ENCODE measurements at places on chromosomes 1 and 21.
A peak's percentile ranks its signal among the peaks of the same experiment; 100 is the strongest.

DNA sequence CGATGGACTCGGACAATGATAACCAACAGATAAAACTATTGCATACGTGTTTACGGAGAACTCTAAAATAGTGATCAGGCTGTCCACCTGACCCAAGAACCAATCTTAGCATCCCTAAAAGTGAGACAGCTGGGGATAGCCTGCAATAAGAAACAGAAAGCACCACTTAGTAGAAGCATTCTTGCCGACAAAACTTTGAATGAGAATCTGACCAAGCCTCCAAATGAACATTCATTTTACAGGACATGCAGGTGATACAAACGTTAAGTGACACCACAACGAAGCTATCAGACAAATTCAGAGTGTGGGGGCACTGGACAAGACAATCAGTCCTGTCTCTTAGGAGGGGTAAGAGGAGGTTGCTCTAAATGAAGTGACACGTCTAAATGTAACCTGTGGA lies 1.2 kb downstream of the PSMG1 start:
- DNase-seq: no peak

DNA sequence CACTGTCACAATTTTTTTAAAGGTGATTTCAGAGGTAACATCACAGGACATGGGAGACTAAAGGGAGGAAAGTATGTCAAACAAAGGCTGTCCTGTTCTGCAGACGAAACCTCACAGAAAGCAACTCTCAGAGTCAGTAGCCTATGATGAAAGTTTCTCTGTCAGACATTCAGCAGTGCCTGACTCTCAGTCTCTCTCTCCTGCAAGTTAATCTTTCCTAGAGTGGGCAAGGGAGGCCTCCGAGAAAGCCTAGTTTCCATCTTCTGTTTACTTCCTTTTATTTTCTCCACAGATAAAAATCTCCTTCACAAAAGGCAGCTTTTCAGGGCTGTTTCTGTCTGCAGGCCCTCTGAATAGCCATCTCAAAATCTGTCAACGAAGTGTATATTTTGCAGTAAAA lies 24.9 kb upstream of the FMO2 start:
- no peak for DNase-seq

DNA sequence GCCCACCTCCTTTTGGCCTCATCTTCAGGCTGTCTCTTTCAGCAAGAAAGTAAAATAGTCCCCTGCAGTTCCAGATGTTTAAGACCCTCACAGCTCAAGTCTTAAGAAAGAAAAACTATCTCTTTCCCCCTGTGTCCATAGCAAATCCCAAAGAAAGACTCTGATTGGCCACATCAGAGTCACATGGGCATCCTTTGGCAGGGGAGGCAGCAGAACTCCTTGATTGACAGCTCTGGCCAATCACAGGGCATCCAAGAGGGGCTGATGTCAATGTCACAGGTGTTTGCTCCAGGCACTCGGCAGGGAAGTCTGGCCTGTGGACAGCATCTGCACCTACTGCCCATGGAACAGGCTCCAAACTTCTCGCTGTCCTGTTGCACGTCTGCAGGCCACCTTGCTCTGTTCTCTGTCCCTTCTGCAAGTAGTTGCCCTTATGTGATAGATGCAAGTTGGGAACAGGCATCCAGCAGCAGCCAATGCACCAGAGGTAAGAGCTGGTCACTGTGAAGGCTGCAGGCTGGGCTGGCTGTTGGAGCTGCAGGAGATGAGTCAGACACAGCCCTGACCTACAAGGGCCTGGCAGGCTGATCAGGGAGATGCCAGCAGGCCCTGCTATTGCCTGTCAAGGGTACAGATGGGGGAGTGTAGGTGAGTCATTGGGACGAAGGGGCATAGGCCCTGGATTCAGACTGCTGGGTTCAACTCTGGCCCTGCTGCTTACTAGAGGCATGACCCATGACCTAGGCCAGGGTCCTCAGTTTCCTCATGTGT lies 96.8 kb upstream of the TMEM51 start:
- DNase-seq: no peak

DNA sequence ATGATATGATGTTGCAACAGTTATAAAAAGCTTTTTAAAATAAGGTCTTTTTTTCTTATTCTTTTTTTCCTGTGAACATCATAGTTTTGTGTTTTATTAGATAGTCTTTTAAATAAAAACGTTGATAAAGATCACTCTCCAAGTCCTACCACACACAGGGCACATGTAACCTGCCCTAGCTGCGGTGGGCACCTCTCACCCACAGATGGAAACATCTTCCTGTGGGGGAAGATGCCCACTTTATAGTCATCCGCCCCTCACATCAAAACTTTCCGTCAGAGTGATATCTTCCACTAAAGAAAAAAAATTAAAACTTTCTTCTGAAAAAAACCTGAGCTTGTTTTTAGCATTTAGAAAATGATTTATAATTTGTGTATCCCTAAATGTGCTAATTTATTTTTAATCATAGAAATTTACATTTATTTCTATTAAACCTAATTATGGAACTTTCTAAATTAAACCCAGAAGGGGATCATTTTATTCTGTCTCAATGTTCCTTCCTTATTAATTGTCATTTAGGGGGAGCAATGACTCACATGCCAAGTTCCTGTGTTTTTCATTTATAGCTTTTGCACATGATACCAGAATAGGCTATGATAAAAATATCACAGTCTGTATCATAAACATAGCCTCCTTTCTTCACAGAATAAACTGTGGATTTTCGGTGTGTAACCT lies 24.7 kb downstream of the TNFRSF9 start:
- DNase-seq: no peak

DNA sequence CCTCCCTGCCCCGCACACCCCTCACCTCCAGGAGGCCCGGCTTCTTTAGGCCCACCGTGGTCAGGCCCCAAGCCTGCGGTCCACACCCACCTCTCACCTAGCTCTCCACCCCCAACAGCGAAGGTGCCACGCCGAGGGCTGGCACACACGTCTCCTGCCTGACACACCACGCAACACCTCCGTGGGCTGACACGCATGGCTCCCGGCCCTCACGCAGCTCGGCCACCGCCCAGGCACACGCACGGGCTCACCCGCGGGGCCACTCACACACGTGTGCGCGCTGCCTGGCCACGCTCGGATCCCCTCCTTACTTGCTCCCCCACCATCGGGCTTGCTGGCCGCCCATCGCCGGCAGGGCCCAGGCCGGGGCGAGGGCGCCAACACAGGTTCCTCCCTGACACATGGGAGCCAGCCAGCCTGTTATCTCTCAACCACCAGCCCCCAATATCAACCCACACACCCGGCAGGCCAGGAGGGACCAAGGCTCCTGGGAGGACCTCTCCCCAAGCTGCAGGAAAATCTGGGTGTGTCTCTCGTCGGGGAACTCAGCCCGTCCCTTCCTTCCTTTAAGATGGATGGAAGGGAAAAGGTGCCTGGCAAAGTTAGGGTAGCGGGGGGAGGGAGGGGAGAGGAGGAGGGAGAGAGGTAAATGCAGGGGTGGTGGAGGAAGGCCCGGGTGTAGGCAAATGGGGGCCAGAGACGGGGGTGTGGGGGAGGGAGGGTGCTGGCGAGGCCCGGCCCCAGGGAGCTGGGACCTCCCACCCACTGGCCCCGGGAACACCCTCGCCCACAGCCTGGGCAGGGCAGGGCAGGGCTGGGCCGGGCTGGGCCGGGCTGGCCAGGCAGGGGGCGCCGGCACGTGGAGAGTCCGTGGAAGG lies 546 bp downstream of the ELOVL1 start:
- no peak for DNase-seq

- DNase-seq: no peak
Measured at GRCh38 chr1:193234530-193234929, 48.1 kb upstream of the B3GALT2 start.

DNA sequence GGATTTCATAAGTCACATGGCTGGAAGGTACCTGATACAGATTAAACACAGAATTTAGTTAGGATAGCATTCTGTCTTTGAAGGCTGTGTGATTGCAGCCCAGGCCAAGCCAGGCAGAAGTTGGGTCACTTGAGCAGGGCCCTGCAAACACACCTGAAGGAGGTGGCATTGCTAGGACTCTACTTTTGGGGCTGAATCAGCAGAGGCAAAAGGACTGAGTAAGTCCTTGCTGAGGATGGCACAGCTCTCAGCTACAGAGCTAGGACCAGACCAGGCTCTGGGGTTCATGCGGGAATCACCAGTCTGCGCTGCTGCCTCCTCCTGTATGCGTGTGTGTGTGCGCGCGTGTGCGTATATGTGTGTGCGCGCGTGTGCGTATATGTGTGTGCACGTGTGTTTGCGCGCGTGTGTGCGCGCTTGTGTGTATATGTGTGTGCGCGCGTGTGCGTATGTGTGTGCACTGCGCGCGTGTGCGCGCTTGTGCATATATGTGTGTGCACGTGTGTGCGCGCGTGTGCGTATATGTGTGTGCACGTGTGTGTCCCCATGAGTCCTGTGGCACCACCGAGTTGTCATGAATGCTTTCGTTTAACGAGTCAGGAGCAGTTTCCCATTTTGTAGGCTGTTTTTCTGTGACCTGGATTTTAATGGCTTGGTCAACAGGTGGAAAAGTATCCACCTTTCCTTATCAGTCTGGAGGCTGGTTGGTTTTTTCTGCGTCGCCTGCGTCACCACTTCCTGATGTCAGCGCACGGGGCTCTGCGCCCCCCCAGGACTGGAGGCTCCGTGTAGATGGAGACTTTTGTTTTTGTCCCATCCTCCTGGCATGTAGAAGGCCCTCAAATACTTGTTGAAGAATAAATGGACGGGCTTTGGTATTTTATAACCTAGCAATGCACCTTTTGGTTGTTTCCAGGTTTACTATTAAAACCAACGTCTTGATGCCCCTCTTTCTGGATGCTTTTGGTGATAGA lies 34.7 kb downstream of the ADARB1 start:
- no peak for DNase-seq

GRCh38 chr1:85393490-85393889 lies 71.5 kb downstream of the DDAH1 start:
- no peak for DNase-seq

DNA sequence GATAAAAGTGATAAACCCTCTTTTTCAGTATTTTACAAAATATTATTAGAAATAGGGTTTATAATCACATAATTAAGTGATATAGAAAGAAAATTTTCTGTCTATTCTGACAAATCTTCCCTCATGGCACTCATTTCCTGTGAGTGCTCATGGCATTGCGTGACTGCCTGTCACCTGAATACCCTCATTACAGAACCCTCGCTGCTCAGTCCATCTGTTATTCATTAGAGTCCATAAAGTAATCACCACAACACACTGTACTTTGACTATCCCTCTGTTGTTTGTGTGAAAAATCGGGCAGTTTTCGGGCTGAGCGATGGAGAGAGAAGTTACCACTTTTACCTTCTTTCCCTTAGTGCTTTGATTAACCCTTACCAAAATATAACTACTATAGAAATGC lies 100.4 kb upstream of the BRINP3 start:
- no peak for DNase-seq

- DNase-seq: no peak
Measured at GRCh38 chr1:119391749-119392148, 23.2 kb downstream of the HAO2 start.

GRCh38 chr1:33256471-33257206 lies at the start of gene ZNF362:
Gene ZNF362 (plus strand): TSS chr1:33256492. CDS start chr1:33270575, 14,083 bp downstream.
- peak; percentile 11 for DNase-seq

- no peak for DNase-seq
Measured at GRCh38 chr1:41009466-41009865, 12.1 kb downstream of the SLFNL1 start.

DNA sequence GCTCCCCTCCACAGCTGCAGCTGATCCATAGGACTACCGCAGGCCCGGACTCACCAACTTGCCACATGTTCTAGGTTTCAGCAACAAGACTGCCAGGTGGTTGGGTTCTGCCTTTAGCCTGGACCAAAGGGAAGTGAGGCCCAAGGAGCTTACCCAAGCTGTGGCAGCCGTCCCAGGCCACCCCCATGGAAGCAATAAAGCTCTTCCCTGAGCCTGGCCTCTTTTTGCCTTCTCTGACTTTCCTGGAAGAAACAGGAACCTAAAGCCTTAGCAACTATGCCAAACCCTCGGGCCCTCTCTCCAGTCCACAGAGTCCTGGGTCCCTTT lies 2.7 kb upstream of the ARTN start:
- no peak for DNase-seq

DNA sequence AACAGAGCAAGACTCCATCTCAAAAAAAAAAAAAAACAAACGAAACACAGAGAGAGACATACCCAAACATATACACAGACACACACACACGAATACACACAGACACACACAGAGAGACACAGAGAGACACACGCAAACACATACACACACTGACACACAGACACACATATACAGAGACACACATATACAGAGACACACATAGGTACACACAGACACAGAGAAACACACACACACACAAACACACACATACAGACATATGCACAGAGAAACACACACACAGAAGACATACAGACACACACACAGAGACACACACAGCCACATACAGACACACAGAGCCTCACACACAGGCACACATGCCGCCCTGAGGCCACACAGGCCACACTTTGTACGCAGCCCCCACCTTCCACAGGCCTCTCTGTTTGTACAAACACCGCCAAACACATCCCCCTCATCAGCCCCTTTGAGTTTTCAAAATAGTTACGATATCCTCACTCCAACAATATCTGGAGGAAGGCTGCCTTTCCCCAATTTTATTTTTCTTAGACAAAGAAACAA lies 57.5 kb upstream of the ABCG1 start:
- DNase-seq: no peak

DNA sequence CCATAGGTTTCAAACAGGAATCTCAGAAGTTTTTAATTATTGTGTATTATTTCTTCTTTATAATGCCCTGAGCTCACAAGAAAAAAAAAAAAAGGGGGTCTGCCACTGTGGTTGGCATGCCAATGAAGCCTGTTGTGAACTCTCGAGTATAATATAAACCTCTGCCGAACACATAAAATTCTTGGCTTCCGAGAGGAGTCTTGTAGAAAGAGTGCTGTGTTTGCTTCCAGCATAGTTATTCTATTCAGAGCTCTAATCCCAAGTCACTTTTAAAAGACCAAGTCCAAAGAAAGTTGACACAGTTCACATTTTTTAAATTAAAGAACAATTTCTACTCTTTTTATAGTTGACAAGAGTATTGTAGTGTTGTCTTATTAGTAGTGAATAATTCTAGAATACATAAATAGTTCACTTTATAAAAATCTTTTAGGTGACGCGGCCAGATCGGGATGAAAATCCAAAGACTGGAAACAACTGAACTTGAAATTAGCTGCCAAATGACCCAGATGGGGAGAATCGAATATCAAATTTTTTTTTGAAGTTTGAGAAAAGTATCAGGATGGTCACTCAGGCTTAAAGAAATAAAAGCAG lies 293.2 kb downstream of the DUSP10 start:
- DNase-seq: no peak

GRCh38 chr1:89808441-89809117 lies 12.3 kb upstream of the LRRC8D start:
- DNase-seq: no peak

DNA sequence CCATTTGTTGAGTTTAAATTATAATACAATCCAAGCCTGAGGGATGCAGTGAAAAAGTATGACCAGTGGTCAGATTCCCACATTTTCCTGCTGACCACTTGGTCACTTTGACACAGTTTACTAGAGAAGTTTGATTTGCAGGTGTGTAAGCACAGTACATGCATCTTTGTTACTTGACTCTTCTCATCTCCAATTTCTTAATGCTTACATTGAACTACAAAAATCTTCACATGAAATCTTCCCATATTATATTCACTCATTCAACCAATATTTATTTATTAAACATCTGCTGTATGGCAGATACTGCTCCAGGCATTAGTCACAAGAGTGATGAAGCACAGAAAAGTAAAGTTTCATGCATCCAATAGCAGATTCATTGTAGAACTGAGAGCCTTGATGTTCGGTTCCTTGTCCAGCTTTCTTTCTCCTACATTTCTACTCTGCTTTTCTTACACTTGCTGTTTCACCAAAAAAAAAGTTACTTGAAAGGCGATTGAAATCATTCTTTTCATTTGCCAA lies 211.7 kb downstream of the NFIA start:
- DNase-seq: no peak

All from esophagus squamous epithelium (tissue), 5 donors.